Spinal cord (tissue), 10 donors: ENCODE measurements at places on chromosomes 3 and 15. TPM values are rescaled to one million over a fixed set of nuclear protein-coding genes. Genes with fewer than 3 reads are reported as not detected.

DNA sequence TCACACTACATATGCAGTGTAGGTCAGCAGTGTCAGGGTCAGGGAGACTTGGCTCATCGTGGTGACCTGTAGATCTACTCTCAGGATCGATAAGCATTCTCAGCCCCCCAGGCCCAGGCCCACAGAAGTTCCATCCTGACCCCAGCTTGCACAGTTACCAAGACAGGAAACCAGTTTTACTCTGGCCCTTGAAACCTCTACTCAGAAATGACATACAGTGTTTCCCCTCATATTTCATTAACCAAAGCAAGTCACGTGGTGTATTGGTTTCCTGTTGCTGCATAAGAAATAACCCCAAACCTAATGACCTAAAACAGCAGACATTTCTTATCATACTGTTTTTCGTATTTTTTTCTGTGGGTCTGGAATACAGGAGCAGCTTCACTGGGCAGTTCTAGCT, 242.2 kb downstream of the SLCO3A1 start:
- DNase-seq, result no peak

DNA sequence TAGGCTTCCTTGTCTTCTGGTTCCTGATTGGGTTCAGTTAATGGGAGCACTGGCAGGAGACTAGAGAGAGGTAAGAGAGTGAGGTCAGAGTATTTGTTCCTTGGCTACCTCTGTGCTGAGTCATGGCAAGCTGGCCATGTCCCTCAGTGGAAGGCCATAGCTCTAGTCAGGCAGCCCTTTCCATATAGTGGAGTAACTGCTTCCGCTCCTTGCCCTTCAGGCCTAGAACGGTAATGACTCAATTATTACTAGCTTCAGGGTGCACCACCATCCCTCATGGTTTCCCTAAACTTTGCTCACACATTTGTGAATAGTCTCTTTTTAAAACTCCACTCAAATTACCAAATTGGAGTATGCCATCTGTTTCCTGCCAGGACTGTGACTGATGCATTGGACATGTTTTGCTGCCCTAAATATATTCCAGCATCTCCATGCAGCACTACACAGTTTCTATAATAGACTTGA, 10.5 kb upstream of the ANO10 start:
- peak; percentile 11 for DNase-seq

DNA sequence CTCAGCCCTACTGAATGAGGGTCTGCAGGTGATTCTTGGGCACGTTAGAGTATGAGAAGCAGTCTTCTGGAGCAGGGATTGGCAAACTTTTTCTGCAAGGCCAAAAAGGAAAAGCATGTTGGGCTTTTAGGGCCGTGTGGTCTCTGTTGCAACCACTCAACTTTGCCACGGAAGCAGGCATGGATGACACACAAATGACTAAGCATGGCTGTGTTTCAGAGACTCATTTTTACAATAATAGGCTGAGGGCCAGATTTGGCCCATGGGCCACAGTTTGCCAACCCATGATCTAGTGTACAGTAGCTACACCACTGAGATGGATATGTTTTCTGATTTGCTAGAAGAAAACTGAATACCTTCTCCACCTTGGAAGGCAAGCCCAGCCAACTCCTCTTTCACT, 66.1 kb upstream of the PRICKLE2 start:
- DNase-seq, result no peak

- no peak for DNase-seq
Observed at GRCh38 chr3:185062191-185062590, 90.7 kb downstream of the C3orf70 start.

- peak; percentile 49 for DNase-seq
Observed at GRCh38 chr3:112115161-112115739, 17.8 kb downstream of the GCSAM start.

AQP9 gene
- 0.30 TPM for polyA plus RNA-seq

DNA sequence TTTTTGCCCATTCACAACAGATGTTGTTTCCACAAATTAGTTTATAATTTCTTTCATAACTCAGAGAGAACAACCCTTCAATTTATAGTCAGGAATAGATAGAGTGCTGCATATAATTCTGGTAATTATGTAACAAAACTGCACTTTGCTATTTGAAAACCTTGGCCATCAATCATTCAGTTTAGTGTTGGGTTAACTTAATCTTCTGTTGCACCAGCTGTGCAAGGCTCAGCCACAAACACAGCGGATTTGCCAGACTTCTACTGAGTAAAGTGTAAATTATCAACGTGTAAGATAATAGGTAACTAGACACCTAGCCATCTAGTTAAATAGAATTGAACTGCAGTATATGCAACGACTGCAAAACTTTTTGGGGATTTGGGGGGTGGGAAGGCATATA, 1064.3 kb upstream of the EPHA6 start:
- DNase-seq, result no peak

DNA sequence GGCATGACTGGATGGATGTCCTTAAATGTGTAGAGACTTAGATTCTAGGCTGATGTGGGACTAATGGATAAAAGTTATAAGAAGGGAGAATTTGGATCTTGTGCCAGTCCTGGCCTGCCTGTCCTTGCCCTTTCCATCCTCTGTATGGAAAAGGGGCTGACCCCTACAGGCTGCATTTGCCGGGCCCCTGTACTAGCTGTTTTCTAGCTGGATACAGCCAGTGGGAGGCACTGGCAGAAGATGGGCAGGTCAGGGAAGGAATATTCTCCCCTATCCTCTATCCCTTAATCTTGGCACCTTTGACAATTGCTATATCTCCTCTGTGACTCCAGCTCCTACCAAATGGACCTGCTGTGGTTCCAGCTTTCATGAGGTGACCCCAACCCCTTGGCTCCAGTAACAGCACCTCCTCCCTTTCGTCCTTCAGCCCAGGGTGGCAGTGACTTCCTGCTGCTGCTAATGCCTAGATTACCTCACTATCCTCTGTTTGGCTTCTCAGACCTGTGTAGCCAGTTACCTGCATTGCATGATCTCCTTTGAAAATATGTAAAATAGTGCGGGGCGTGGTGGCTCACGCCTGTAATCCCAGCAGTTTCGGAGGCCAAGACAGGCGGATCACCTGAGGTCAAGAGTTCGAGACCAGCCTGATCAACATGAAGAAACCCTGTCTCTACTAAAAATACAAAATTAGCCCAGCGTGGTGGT, 6.2 kb upstream of the TNFAIP8L3 start:
- DNase-seq, result no peak

DNA sequence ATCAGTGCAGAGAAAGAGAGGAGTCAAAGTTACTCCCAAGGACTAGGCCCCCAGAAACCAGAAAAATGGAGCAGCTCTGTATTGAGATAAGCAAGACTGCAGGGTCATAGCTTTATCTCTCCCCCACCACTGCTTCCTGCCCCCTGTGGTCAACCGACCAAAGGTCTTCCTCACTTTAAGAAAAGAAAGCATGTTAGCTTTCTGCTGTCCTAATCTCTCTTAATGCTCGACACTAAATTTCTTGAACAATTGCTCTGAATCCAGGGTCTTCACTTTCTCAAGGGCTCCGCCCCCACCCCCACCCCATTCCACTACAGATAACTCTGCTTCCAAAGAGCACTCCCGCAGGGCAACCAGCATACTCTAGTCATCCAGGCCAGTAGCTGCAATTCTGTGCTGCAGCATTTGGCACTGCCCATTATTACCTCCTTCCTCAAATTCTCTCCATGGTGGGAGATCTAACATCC, 31.9 kb downstream of the TNIK start:
- DNase-seq, result no peak

DNA sequence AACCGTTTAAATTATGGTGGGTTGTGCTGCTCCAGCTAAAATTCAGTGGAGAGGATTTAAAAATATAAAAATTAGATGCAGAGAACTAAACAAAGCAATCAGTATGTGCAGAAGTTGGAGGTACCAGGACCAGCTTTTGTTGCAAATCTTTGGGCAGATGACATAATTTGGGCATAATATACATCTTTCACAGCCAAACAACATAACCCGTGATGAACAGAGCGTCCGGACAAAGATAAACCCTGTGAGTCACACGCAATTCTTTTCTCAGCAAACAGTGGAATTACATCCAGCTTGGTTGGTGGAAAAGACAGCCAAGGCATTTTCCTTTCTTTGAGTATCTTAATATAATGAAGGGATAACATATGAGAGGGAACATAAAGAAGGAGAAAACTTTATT, 419.4 kb upstream of the ADAMTS9 start:
- DNase-seq, result peak; percentile 38

DNA sequence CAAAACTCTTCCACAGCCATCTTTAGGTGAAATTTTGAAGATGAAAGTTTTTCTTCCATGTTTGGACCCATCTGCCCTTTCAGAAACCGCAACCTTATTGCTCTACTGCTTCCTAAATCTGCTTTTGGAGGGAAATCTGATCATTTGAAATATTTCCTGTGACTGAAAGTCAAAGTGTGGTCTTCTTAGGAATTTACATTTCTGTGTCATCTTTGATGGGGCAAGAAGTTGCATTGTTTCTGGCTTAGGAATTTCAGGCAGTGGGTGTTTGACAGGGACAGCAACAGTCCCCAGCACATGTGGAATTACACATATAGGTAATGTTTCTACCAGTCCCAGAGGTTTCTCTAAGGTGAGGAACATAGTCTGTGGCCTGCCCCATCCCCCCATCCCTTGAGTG, 5.3 kb upstream of the TYRO3 start:
- DNase-seq, result no peak

DNA sequence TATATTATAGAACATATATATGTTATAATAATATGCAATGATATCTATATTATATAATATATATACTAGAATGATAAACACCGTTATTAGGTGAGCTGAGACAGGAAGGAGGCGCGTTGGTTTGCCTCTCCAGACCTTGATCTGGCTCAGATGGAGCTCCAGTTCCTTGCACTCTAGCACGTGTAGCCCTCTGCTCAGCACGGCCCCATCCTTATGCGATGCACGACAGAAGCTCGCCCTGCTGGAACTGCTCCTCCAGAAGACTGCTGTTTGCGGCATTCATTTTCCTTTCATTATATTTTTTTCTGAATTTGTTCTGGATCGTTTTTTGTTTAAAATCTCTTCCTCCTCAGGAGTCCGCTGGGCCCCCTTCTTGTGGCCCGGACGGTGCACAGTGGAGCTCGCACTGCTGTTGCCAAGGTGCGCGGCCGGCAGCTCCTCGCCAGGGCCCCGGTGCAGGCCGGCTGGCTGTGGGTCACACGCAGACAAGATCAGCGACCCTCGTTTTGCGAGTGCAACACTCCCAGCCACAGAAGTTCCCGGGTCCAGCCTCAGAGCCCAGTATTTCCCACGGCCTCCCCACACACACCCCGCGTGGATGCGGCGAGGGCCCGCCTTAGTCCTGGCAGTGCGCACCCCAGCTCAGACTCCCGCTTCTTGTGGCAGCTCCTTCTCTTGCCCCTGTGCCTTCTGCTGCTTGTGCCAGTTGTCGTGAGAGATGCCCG, 112.2 kb downstream of the CHL1 start:
- DNase-seq, result peak; percentile 30

MOBP gene
- polyA plus RNA-seq, result 318 TPM

RARRES1 gene
- 2.9 TPM for polyA plus RNA-seq

DNA sequence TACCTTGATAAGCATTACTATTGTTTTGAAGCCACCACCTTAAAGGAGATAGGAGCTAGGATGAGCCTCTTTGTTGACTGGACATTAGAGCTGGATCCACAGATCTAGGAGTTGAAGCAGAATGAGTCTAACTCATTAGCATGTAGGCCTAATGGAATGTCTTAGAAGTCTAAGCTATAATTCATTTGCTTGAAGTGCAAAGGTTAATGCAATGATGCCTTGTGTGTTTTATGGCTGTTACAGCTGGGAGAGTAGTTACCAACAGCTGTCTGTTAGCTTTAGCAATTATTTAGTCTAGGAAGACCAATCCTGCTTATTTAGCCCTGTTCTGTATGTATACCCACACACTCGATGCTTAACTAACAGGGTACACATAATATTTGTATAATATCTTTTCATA, 419.3 kb downstream of the TUSC7 start:
- DNase-seq, result no peak

- no peak for DNase-seq
Observed at GRCh38 chr3:105347625-105348302, 18.9 kb upstream of the ALCAM start.

- DNase-seq, result no peak
Observed at GRCh38 chr3:126137490-126138130, 42.8 kb downstream of the ALDH1L1 start.

- DNase-seq, result no peak
Observed at GRCh38 chr3:138434875-138435772, 708 bp downstream of the ESYT3 start.

PLS1 gene
- polyA plus RNA-seq, result 3.4 TPM

DNA sequence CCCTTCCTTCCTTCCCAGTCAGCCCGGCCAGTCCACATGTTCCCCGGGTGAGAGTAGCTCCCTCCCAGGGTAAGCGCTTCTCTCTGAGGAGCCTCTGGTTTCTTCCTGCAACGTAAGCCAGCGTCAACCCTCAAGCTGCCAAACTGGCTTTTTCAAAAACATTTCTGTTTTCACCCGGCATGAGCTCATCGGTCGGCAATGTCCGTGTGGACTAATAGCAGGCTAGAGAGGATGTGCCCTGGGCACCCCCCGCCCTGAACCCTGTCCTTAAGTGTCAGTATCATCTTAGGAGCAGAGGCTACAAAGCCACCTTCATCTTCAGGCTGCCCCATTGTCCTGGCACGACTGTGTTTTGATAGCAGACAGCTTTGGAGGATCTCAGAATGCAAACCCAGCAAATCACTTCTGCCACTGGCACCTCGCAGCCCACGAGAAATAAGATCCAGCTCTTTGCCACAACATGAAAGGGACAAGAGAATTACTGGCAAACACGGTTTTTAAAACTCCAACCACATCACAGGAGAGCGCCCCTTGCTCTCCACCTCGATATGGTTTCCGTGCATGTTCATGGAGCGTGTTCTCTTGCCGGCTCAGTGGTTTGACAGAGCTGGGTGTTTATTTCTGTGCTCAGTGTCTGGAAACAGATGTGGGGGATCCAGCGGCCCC, 9.9 kb downstream of the ALDH1A3 start:
- DNase-seq, result peak; percentile 40

DNA sequence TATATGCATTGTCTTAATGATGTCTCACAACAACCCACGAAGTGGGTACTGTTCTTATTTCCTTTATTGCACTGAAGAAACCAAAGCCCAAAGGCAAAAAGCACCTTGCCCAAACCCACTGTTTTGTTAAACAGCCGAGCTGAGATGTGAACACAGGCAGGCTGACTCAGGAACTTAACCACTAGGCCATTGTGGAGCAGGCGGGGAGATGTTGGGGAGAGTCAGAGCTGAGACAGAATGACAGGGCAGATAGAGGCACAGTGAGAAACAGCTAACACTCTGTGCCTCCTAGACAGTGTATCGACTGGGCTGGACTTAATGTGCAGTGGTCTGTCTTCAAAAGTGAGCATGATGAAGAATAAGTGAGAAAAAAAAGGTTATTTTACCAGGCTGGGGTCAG, 56.5 kb downstream of the RPLP1 start:
- no peak for DNase-seq

C3orf20 gene
- polyA plus RNA-seq, result 0.33 TPM

DNA sequence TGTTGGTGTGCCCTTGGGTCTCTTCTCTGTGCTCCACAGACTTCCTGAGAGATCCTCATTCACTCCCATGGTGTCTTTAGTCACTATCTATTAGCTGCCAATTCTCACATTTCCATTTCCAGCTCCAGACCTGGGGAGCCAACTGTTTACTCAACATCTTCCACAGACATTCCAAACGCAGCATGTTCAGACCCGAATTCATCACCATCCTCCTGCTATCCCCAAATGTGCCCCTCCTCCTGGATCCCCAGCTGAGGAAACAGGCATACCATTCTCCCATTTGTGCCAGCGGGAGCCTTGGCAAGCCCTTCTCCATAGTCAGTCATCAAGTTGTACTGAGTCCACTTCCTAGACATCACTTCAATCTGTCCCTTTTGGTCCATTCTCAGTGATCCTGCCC, 67.1 kb downstream of the TAMM41 start:
- no peak for DNase-seq

- DNase-seq, result peak; percentile 86
Observed at GRCh38 chr3:13884851-13885703, 5.2 kb upstream of the WNT7A start.
